ENCODE measurements at places on chromosomes 1 and 21.
A peak's percentile ranks its signal among the peaks of the same experiment; 100 is the strongest.

- peak; percentile 45 for DNase-seq
These were observed 8.9 kb upstream of the LHX8 start for GRCh38 chr1:75125161-75125726.

DNA sequence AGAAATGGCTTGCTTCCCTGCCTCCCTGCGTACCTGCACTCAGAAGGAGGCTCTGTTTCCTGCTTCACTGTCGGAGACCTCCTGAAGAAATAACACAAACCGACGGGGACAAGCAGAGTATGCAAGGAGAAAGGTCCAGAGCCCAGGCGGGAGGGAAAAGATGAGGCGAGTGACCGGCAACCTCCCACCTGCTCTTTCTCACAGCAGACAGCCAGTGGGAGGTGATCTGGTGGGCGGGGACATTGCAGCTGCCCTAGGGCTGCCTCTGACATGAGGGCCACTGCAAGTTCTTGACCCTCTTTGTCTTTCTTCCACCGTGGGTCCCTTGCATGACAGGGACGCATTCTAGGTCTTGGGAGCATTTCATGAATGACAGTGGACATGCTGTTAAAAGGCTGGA lies 368.2 kb downstream of the CAMTA1 start:
- no peak for DNase-seq

GRCh38 chr1:228781161-228781808 lies 46.0 kb downstream of the RHOU start:
- DNase-seq = no peak

DNA sequence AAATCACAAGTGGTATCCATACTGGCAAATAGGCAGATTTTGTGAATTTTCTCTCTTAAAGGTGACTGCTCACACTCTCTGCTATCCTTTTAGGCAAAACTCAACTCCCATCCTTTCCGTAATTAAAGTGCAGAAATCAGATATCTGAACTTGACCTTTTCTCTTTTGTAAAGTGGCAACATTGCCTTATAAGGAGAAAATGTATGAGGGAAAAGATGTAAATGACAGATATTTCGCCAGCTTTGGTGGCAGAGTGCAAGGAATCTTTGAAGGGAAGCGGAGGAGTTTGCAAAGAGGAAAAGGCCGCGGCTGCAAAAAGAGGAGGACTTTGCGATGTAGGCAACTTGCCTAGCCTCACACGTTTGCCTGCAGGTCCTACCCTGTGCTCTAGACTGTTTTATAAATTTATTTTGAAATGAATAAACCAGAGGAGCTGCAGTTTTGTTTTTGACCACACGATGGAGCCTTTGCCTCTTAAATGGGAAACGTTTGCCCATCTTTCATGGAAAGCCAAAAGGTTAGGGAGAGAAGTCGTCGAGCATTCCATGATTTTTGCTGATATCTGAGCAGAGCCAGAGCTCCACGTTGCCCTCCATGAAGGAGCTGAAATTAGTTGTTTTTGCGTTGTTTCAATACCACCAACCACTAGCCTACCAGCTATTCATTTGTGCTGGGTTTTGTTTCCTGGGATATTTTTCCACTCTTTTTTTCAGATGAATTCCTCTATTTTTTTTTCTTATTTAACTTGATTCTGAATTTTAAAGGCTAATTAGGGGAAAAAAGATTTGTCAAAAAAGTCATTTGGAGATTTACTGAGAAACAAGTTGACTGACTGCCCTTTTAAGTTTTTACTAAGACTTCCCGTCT lies 242.3 kb downstream of the LMX1A start:
- peak; percentile 84 for DNase-seq
